G401 (cell line): ENCODE measurements at places on chromosomes 4 and X. TPM values are rescaled to one million over a fixed set of nuclear protein-coding genes. Genes with fewer than 3 reads are reported as not detected.

- no peak for DNase-seq
Measured at GRCh38 chr4:99722725-99723124, 65.1 kb upstream of the C4orf54 start.

The PAGE1 gene
- not detected in 2 replicates for total RNA-seq

GRCh38 chr4:72076562-72076961, 44.8 kb downstream of the NPFFR2 start:
- no peak for DNase-seq

DNA sequence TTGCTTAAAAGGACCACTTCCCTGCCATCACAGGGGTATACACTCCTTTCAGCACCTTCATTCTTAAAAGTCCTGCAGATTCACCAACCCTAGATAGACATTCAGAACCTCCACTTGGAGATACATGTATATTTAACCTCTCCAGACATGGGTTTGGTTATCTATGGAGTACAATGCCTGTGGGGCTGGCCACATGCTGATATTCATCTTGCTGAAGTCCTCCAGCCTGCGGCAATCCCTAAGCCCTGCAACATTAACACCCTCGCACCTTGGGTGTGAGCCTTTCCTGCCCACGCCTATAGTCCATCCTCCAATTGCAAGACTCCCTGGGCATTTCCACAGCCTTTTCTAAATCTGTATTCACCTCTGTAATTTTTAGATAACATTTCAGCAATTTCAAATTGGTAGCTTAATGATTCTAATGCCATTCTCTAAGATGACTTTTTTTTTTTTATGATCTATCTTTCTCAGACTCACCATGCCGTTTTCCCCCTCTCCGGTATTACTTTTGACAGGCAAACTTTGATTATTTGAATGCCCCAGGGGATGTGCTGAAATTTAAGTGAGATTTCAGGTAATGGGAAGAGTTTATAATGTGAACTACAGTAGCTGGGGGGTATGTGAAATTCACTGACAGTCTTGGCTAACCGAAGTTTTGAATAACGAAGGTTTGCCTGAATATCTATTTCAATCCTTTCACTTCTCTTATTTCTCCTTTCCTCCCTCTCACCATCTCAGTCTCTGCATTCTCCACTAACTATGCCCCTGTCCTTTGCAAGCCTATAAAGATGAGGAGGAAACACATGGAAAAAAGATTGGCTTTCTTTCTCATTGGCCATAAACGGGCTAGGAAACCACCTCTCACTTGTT, 24.1 kb downstream of the CCDC149 start:
- no peak for DNase-seq

The CHM gene
- 13.9 and 30.8 TPM in 2 replicates for total RNA-seq

GRCh38 chr4:24657768-24658617, 73.6 kb upstream of the DHX15 start:
- peak; percentile 5 for DNase-seq

GRCh38 chrX:13535376-13536165, 33.8 kb upstream of the EGFL6 start:
- DNase-seq: no peak

The DDIT4L gene
- total RNA-seq: 0.27 TPM in 1 of 2 replicates, not detected in the other

DNA sequence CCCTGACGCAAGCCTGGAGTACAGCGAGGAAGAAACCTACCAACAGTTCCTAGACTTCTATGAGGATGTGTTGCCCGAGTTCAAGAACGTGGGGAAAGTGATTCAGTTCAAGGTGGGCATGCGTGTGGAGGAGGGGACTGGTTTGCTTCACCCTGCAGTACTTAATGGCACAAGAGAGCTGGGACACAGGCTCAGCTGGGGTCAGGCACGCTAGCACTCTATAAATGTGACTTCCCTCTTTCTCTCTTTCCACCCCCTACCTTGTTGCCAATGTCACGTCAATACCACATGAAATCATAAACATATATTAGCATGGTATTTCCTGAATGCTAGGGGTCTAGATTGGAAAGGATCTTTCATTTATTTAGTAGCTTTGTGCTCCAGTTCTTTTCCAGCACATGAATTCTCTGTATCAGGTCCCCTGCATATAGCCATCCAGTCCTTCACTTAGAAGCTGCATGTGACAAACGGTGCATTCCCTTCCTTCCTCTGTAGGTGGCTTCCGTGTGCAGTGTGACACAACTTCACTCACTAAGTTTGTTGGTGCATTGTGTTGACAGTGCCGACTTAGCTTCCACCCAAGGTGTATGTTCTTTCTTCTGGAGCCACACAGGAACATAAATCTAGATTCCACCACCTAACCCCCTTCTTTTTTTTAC, 25.6 kb downstream of the ZRSR2 start:
- peak; percentile 8 for DNase-seq

GRCh38 chr4:166422475-166422874, 549.4 kb downstream of the TLL1 start:
- DNase-seq: no peak

The TCEAL5 gene
- total RNA-seq: not detected in 2 replicates

The KCNE5 gene
- not detected in 2 replicates for total RNA-seq

GRCh38 chr4:105751718-105752299, 43.2 kb downstream of the GSTCD start:
- no peak for DNase-seq

- DNase-seq: no peak
Measured at GRCh38 chr4:10107111-10108091, 9.2 kb downstream of the WDR1 start.

GRCh38 chr4:20253283-20253734, 1.6 kb downstream of the SLIT2 start:
- no peak for DNase-seq

DNA sequence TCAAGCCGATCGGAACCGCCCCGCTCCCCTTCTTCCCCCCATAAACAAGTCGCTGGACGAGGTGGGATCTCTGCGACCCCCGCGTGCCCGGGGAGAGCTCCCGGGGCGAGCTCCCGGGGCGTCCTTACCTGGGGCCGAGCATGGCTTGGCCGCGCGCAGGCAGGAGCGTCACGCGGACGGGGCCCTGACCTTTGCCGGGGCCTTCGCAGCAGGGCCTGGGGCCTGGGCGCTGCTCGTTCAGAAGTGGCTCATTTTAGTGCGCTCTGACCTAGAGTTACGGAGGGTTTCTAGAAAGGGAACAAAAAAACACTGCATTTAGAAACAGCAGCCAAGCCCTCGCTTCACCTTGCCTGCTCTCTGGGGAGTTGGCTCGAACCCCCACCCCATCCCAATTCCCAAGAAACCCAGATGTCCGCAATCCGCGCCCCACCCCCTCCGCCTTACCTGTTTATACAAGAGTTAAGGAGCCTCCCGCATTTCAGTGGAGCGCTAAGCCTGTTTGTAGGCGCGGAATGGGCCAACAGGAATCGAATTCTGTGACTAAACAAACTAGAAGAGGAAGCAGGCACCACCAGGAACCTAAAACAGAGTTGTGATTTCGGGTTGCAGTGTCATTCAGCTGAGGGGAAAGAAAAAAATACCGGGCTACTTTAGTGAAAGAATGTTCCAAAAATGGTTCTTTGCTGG, 814 bp upstream of the RBM47 start:
- DNase-seq: peak; percentile 25

The CYSLTR1 gene
- total RNA-seq: 0.12 TPM in 1 of 2 replicates, not detected in the other

DNA sequence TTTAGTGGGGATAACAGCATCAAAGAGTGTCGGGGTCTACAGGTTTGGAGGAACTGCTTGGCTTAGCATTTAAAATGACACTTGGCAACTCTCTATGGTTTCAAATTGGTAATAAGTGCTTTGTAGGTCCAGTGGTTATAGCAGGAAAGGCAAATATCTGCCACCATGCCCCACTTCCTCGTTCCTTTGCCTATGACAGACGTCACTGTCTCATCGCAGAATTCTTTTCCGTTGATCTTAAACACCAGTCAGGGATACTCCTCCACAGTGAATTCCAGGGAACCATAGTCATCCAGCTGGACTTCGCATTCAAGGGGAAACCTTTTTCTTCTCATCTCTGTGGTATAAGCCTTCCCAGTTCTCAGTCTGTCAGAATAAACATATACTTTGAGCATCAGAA, 319.1 kb downstream of the GPAT3 start:
- DNase-seq: no peak

The RAB33A gene
- total RNA-seq: not detected in 2 replicates

GRCh38 chrX:118551426-118551825, 55.8 kb downstream of the DOCK11 start:
- DNase-seq: no peak

The CITED1 gene
- 0.58 and 4.3 TPM in 2 replicates for total RNA-seq

The SMR3B gene
- not detected in 2 replicates for total RNA-seq

The GJB1 gene
- total RNA-seq: 0.37 TPM in 1 of 2 replicates, not detected in the other

- no peak for DNase-seq
Measured at GRCh38 chr4:137039370-137039769, 492.9 kb downstream of the PCDH18 start.

GRCh38 chr4:84470204-84470785, 28.8 kb downstream of the NKX6-1 start:
- no peak for DNase-seq

DNA sequence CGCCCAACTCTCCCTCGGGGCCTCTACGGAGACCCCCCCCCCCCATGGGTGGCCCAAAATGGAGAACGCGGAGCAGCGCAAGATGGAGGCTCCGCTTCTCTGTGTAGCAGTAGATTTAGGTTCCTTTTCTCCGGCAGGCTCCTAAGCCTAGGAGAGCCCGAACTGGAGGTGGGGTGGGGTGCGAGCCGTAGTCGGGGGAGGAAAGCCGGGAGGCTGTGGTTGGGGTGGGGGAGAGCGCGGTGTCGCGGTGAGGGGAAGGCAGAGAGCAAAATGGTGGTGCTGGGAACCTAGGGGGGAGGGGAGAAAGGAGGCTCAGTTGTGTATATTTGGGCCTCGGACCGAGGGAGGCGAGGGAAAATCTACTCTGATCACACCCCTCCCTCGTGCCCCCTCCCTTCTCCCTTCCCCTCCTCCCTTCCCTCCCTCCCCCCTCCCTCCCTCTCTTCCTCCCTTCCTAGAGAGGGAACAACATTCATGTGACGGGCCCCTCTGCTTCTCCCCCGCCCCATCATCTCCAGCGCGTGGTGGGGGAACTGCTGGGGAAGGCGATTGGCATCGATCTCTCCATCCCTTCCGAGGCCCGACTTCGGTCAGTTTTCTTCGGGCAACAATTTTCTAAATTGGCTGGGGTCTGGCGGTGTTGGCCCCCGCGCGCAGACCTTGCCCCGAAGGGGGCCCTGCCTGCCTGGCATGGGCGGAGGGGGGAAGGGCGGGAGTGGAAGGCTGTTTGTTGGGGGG, at the start of gene STAG2:
Gene STAG2, plus strand, starts transcription at position 439 of the 738 bp plus-strand sequence. CDS start 60,922 bp downstream, outside the sequence.
- DNase-seq: peak; percentile 88

The LSM6 gene
- 54.7 and 106 TPM in 2 replicates for total RNA-seq

GRCh38 chrX:68999356-68999755, 165.9 kb downstream of the PJA1 start:
- DNase-seq: no peak

DNA sequence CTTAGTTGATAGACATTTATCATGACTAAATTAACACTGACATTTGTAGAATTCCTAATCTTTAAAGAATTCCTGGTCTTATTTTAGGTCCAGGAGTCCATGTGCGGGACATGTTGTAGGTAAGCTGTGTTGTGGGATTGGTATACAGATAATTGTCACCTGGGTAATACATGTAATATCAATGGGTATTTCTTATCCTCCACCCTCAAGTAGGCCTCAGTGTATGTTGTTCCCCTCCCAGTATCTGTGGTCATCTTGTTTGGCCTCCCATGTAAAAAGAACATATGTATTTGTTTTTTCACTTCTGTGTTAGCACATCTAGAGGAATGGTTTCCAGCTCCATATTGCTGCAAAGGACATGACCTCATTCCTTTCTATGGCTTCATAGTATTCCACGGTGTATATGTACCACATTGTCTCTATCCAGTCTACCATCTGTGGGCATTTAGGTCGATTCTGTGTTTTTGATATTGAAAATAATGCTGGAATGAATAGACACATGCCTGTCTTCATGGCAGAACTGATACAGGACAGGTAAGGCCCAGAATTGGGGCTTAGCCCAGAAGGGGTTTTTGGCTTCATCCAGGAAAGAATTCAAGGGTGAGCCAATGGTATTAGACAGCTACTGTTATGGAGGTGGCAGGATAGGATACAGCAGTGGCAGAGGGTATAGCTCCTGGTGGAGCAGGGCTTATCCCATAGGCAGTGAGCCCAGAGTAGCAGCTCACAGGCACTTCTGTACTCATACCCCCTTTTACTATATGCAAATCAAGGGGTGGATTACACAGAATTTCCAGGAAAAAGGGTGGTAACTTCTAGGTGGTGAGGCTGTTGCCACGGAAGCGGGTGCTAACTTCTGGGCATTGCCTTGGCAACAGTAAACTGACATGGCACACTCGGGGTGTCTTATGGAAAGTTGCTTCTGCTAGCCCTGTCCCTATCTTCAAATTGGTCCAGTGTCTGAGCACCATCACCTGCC, 66.1 kb upstream of the WDR1 start:
- no peak for DNase-seq

The HSFX4 gene
- not detected in 2 replicates for total RNA-seq

The GC gene
- total RNA-seq: not detected in 2 replicates

The RASGEF1B gene
- not detected in 2 replicates for total RNA-seq

GRCh38 chr4:36747277-36748129, 466.1 kb downstream of the DTHD1 start:
- no peak for DNase-seq
